ENCODE measurements at places on chromosomes 5 and 9.

- no peak for ATAC-seq
Measured at GRCh38 chr9:95896580-95896979, 21.1 kb downstream of the ERCC6L2 start.

GRCh38 chr9:126298063-126298801, 28.4 kb upstream of the MVB12B start:
- ATAC-seq = no peak

GRCh38 chr5:151683986-151684588, 2.6 kb downstream of the SPARC start:
- no peak for ATAC-seq

DNA sequence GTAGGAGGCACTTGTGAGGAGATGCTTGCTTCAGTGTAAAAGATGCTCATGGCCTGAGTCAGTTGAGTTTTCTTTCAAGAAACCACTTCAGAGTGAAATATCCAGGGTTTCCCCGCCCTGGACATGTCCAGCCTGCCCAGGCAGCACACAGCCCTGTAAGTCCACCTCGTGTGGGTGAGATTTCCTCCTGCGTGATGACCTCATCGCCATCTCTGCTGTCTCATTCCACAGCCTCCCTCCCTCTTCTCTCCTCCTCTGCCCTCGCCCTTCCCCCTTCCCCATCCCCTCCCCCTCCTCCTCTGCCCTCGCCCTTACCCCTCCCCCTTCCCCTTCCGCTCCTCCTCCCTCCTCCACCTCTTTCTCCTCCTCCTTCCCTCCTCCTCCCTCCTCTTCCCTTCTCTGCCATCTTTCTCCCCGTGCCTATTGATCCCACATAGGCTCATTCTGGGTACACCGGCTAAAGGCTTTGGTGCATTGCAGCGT, 34.0 kb upstream of the NCS1 start:
- ATAC-seq = peak; percentile 81

- no peak for ATAC-seq
Measured at GRCh38 chr9:112554516-112554915, 67.9 kb downstream of the KIAA1958 start.

- no peak for ATAC-seq
Measured at GRCh38 chr5:138605254-138605972, 30.2 kb upstream of the HSPA9 start.

- peak; percentile 35 for ATAC-seq
Measured at GRCh38 chr5:17228821-17229291, 11.4 kb downstream of the BASP1 start.

DNA sequence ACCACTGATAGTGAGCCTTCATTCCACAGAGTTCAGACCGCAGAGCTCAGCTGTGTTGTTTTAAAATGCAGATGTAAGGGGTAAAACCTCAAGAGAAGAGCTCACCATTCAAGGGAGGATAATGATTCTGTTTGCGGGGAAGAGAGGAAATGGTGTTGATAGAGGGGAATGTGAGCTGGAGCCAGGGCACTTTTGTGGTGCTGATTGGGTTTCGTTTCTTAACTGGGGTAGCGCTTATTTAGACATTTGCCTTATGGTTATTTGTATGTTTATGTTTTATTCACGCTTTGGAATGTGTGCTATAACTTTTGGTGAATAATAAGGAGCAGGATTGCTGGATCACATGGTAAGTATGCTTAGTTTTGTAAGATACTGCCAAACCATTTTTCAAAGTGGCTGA, 42.5 kb downstream of the STXBP1 start:
- no peak for ATAC-seq

GRCh38 chr5:135737701-135738563, 96.5 kb upstream of the SLC25A48 start:
- no peak for ATAC-seq

- ATAC-seq = peak; percentile 80
Measured at GRCh38 chr5:136033848-136034247, 5.1 kb downstream of the TGFBI start.

DNA sequence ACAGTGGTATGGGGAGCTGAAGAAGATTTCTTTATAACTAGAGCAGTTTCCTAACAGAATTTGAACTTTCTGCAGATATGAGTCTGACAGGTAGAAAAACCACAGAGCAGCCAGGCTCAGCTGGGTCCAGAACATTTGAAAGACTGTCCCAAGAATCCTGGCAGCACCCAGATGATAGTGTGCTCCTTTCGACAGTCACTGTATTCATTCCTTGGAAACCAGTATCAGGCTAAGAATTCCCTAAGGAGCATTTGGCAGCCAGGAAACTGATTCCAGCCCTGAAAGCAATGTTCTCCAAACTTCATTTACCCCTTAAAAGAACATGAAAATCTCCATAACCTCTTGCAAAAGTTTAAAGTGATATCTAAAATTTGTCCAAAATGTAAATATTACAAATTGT, 123.0 kb upstream of the MTAP start:
- no peak for ATAC-seq

- ATAC-seq = no peak
Measured at GRCh38 chr5:171205375-171205774, 103.7 kb upstream of the TLX3 start.

DNA sequence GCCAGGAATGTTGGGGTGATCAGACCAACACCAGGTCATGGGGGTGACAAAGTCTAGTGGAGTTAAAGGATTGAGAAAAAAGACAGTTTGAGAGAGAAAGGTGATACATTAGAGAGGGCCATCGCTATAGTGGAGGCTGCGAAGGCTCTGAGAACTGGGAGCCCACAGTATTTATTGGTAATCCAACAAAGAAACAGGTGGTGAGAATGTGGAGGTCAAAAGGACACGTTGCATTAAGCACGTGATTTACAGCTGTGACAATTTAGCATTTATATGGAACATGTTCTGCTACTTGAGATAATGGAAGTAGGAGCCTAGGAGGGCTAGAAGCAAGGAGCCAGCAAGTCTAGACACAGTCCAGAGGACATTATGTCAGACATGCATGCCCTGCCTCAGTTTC, 2086.5 kb upstream of the C9orf72 start:
- ATAC-seq = no peak

DNA sequence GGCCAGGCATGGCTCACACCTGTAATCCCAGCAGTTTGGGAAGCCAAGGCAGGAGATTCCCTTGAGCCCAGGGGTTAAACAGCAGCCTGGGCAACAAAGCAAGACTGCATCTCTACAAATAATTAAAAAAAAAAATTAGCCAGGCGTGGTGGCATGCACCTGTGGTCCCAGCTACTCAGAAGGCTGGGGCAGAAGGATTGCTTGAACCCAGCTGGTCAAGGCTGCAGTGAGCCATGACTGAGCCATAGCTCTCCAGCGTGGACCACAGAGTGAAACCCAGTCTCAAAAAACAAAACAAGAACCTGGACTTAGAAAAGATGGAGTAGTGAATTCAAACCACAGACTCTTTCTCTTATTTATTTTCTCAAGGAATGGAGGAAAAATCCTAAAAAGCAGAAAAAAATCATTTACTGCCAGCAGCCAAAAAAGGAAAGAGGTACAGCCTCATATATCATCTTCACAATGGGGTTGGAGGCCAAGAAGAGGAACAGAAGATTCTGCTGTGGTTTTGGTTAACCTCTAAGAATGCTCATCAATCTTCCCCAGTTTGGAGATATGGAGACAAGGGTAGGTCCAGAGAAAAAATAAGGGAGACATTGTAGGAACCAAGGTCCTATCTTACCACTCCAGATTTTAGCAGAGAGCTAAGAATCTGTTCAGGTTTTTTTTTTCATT, 40.0 kb upstream of the MYO10 start:
- no peak for ATAC-seq

DNA sequence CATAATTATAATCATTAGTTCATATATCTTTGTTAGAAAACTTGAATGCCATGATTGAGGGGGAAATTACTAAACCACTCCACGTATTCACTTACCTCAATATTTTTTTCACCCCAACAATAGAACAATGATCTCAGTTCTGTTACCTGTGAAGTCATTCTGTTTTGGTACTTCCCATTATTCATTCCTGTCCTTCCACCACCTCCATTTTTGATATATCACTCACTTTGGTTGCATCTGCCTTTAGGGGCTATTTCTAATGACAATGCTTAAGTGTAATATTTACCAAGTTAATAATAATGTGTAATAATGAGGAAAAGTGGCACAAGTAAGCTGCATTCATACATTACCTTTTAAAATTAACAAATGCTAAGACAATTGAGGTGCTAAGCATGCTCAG, 218.4 kb downstream of the SPATA31D1 start:
- no peak for ATAC-seq

DNA sequence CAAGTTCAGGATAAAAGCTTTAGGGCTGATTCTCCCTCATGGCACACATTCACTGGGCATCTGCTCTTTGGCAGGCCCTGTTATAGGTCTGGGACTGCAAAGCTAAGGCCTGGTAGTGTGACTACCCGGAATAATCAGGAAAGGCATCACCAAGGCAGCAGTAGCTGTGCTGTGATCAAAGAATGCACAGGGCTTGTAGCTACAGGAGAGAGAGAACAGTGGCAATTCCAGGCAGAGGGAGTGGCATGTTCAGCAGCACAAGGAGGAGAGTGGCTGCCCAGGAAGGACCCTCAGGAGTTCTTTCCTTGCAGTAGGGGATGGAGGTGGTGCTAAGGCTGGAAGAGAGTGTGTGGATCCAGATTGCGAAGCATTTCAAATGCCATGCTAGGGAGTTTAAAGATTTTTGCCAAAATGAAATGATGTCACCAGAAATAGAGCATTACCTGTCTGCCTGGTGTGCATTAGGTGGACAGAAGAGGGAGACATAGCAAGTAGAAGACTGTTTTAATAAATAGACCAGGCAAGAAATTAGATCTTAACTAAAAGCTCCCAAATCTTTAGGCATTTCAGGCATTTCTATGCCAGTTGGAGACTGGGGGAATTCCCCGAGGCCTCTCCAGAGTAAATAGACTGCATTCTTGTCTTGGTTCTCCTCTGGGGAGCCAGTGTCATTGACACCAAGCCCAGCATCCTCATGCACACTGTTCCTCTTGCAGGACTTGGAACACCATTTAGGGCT, 69.1 kb downstream of the GPR21 start:
- peak; percentile 59 for ATAC-seq

GRCh38 chr9:97768746-97769145, 71.6 kb upstream of the XPA start:
- no peak for ATAC-seq

- ATAC-seq = no peak
Measured at GRCh38 chr9:26744191-26744965, 148.2 kb downstream of the CAAP1 start.

- no peak for ATAC-seq
Measured at GRCh38 chr5:94796586-94796985, 178.1 kb downstream of the SLF1 start.

DNA sequence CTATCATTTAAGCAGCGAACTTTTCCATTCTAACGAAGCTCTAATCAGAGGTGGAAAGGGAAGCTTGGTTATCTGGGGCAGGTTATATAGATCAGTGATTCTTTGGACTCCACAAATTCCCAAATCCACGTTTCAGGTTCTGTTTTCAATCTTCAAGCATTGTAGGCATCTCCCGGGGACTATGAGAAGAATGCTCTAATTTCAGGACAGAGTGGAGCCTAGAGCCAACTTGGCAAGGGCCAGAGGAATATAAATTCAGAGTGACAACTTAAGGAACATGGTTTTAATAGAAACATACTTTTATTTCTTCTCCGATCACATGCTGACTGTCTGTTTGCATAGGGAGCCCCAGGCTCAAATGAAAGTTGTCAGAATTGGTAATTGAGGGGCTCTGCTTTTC, 514.0 kb upstream of the KLF4 start:
- no peak for ATAC-seq

DNA sequence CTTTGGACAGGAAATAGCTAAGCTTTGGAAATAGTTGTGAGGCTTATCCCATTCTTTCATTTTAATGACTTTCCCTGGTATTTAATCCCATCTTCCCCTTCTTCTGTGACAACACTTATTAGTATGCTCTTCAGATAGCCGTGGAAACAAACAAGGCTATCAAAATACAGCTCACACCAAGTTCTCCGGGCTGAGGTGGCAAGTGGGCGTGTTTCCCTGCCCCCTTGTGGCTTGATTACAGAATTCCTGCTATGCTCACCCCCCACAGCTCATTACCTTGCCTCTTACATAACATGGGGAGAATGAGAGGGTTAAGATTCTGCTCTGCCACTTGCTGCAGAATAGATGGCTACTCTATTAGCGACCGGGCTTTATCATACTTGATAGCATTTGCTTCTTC, 437.1 kb upstream of the TLE4 start:
- ATAC-seq = no peak

DNA sequence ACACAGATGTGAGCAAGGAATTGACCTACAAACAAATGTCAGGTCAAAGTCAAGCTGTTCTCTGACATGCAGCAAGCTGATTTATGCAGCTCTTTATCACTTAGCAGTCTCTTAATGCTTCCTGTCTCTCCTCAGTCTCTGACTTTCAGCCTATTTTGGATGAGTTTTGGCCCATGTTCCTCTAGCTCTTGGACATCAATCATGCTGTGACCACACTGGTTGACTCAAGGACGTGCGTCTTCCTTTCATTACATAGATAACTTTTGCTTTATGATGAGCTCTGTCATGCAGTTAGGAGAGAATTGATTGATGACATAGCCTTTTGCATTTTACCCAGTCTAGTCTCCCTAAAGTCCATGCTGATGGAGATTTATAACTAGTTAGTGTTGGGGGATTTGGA, 9.4 kb upstream of the REEP5 start:
- no peak for ATAC-seq

DNA sequence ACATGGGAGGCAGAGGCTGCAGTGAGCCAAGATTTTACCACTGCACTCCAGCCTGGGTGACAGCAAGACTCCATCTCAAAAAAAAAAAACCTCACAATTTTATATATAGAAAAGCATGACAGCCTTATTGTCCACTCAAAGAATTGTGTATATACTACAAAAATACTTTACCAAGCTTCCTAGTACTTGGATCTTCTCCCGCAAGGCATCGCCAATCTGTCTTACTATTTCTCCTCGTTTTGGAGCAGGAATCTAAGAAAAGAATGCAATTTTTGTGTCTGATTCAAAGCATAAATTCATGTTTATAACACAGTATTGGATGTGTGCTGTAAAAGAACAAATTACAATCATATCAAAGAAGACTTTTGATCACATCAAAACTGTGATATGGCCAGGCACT, 11.3 kb downstream of the ALDH7A1 start:
- ATAC-seq = no peak

- ATAC-seq = no peak
Measured at GRCh38 chr9:98494852-98495251, 213.9 kb downstream of the GABBR2 start.

GRCh38 chr9:77224746-77225312, 47.5 kb downstream of the VPS13A start:
- ATAC-seq = no peak

GRCh38 chr5:68464424-68464823, 248.9 kb downstream of the PIK3R1 start:
- ATAC-seq = peak; percentile 51

DNA sequence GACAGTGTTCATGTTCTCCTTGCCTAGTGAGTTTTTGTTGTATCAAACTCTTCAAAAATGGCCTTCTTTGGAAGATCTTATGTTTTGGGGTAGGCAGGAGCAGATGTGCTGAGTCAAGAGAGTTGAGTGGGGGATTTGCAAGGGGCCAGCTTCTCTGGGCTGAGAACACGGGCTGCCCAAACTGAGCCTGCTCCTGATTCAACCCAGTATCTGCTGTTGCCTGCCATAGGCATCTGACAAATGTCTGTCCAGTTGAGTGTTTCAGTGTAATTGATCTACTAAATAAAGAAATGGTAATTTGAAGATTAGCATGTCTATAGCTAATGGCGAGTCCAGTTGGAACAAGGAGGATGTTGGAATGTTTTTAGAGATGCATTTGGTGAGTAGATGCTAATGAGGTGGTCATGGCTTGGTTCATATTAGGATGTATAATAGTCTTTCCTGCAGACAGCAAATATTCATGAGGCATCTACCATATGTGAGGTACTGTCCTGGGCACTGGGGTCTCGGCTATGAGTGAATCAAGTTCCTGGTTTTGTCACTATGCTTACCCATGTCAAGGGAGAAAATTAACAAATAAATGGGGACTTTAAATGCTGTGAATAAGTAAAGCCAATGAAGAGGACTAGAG, 119.5 kb downstream of the ADCY2 start:
- ATAC-seq = no peak

Measured in esophagus mucosa (tissue), 1 donor.